ENCODE measurements at places on chromosomes 4 and X. TPM values are rescaled to one million over a fixed set of nuclear protein-coding genes. Genes with fewer than 3 reads are reported as not detected.
A peak's percentile ranks its signal among the peaks of the same experiment; 100 is the strongest.

DNA sequence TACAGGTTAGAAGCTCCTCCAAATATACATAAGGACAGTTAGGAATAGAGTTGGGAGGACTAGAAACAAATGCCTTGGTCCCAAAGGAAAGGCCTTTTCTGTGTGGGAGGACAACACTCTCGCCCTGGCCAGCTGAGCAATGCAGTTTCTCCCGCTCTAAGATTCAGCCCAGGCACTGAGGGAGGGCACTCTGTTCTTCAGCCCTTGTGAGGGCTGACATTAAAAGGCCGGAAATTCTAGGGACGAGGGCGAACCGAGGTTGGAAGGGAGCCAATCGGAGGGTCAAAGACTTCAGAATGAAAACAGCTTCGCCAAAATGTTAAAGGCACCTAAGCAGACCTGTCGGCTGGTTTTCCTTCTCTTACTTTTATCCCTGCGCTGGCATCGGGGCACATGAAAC is 2.9 kb upstream of the PTCHD1 start:
- no peak for DNase-seq

DNA sequence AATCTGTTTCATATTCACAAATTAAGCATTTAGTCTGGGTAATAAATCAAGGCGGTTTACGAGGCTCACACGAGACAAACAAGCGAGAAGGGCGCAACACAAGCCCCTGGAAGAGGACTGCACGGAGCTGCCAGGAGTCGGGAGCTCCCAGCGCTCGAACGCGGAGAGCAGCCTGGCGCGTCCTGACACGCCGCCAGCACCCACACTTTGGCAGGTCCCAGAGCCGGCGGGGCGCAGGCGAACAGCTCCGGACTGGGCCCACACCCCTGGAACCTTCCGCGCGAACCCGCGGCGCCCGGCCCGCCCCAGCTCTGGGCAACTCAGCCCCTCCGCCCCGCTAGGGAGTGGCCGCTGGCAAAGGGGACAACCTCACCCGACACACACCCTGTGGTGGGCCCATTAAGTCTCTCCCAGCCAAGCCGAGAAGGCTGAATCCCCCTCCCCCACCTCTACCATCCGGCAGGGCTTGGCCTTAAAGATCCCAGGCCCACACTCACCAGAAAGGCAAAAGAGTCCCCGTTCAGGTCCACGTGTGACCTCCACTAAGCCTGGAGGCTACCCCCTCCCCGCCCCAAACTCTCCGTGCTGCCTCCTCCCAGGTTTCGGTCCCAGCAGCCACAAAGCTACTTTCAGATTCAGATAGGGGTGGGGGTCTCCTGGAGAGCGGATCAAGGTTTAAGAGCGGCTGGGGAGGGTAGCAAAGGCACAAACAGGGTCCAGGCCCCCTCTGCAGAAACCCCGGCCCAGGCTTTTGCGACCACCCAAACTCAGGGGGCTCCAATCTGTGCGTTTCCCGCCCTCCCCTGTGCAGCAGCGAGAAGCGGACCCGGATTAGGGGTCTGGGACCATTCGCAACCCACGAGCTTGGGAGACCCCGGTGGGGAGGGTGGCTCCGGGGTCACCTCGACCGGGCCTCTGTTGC is 47.5 kb upstream of the BCOR start:
- peak; percentile 69 for DNase-seq

DNA sequence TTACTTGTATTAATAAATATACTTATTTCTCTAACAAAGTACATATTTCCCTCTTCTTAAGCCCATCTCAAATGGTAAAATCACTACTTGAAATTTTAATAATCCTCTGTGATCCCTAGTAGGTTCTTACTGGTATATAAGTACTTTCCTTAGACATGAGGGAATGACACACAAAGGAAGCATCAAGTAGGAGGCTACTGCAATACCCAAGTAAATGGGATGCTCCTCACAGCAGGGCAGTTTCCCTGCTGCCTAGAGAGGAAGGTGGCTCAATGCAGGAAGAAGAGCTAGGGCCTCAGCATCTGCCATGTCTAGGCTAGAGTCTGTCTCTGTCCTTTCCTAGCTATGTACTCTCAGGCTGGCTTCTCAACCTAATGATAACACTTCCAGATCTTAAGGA is 122.1 kb upstream of the DIPK2B start:
- DNase-seq = no peak

- DNase-seq = no peak
Measured at GRCh38 chr4:73704314-73705055, 35.9 kb upstream of the CXCL8 start.

DNA sequence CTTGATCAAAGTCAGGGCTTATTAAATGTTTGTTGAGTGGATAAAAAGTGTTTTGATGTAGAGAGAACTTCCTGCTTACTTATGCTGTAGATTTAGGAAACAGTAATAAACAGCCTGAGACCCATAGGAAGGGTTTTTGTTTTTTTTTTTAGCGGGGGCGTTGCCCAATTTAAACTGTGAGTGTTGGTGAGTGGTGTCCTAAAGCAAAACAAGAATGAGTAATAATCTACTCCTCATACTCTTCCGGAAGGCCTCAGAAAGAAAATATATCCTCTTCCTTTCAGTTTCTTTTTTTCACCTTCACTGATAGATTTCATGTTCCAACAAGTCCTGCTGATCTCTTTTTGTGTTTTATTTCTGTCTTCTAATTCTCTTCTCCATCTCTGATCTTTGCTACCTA is 104.4 kb upstream of the SCML1 start:
- no peak for DNase-seq

- DNase-seq = no peak
Measured at GRCh38 chrX:8565729-8566128, 101.1 kb downstream of the VCX3B start.

DNA sequence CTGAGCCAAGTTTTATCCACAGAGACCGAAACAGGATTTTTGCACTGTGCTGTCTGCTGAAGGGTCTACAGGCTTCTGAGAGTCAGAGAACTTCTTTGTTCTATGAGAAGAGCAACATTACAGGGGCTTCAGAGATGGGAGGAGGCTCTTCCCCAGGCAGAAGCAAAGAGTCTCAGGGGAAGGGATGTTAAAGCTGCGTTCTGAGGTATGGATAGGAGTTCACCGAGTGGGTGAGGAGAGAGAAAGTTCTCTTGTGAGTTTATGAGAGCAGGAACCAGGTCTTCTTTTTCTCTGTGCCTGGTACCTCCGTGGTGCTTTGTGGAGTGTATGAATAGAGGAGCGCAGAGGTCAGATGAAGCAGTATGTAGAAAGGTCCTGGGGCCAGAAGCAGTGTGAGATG is 155.1 kb downstream of the PDGFRA start:
- DNase-seq = no peak

DNA sequence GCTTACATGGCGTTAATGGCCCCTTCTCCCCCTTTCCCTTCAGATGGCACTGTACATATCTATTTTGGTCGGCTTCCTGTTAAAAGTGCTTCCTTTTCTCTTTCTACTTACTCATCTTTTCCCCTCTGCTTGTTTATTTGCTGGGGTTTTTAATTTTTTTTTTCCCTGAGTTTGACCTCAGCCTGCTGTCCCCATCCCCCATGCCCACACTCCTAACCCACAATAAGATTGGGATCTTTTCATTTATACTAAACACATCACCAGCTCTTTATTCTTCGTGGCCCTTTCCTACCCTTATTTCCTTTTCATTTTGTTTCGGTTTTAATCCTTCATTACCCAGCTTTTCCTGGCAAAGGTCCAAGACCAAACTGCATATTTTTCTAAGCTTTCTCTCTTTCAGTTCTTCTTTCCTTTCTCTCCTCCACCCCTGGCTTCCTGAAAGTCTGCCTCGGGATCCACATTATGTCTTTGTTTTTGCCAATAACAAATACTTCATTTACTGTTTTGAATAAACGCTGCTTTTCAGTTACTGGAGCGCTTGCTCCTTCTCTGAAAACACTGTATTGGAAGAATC is 152.0 kb upstream of the USP9X start:
- DNase-seq = no peak

- peak; percentile 67 for DNase-seq
Measured at GRCh38 chrX:40734971-40735324, 394 bp downstream of the MED14 start.

GRCh38 chr4:47615385-47615784 is 130.3 kb downstream of the ATP10D start:
- no peak for DNase-seq

DNA sequence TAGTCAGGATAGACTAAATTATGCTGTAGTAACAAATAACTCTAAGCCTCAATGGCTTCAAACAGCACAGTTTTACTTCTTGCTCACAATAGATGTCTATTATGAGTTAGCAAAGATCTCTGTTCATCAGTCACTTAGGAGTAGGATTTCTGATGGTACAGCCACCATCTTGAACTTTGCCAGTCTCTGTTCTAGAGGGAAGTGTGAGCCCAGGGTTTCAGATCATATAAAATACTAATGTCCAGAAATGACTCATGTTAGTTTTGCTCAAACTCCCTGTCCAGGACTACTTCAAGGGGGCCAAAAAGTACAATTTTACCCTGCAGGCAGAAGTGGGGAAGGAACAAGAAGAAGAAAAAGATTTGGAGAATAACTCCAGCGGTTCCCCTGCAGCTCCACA is 77.1 kb upstream of the LSM6 start:
- DNase-seq = no peak

ITM2A gene
- 44.4 TPM for total RNA-seq

USP17L29 gene
- total RNA-seq = not detected

RPA4 gene
- 1.3 TPM for total RNA-seq

PABPC1L2B gene
- not detected for total RNA-seq

SORCS2 gene
- 7.2 TPM for total RNA-seq

TNMD gene
- total RNA-seq = not detected

SHISA3 gene
- 5.8 TPM for total RNA-seq

AR gene
- 5.3 TPM for total RNA-seq

ASB12 gene
- total RNA-seq = 0.32 TPM
